Left forelimb (tissue), 1 donor: ENCODE measurements at places on chromosomes 4 and X.

- DNase-seq, result peak; percentile 62
Observed at GRCh38 chr4:46329118-46329976, 60.6 kb downstream of the GABRA2 start.

GRCh38 chr4:185229021-185229818 lies 19.8 kb downstream of the SNX25 start:
- no peak for DNase-seq

- DNase-seq, result no peak
Observed at GRCh38 chr4:36177946-36178345, 66.4 kb downstream of the ARAP2 start.

- DNase-seq, result no peak
Observed at GRCh38 chr4:141329174-141329569, 108.5 kb downstream of the ZNF330 start.

DNA sequence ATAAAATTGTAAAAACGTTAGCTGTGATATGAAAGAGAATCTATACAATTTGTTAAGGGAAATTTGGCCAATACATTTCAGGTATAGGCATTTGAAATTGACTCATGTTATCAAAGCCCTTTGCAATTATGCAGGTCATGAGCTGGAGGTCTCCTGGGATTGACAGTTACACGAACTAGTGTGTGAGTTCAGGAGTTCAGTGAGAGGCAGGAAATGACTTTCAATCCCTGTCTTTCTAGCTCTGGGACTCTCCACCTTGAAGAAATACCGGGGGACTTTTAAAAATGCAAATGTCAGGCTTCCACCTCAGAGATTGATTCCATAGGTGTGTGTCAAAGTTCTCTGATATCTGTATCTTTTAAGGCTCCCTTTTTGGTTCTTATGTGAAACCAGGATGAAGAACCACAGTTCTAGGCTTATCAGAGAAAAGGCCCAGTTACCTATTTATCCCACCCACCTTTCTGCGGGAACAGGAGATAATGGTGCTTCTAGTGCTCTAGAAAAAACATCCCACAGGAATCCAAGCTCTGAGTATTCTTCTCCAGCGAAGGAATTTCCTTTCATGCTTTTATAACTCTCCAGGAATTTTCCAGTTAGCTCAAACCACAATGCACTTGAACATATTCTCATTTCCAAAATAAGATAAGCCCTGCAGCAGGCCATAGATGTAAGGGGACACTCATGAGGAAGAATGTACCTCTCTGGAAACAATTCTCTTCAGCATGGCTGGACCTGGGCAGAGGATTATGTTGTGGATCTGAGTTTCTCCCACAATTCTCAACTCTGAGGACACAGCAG lies 501.0 kb downstream of the IDS start:
- DNase-seq, result no peak
